ENCODE measurements at places on chromosomes 11 and 22.

DNA sequence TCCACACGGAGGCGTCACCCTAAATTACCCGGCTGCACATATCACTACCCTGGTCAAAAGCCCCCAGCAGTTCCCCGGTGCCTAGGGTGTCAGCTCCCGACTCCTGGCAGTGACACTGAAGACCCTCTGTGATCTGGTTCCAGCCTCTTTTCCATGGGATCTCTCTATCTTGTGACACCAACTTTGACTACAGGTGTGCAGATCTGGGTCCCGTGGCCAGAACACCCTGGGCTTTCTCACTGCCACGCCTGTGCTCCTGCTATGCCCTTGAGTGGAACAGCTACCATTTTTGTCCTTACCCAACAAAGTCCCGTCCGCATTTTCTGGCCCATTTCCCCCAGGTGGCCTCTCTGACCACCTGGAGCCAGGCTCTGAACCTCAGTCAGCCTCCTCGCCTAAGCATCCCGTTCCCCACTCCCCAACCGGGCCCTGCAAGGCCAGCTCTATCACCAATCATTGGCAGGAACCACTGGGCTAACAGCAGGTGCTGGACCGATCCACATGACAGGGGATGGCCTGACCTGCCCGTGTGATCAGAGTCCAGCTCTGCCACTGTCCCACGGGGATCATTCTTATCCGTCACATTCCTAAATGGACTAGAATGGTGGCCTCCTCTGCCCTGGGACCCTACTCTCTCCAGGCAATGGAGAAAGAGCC, 20.7 kb upstream of the CBX7 start:
- no peak for DNase-seq

- DNase-seq = no peak
Measured at GRCh38 chr11:3101921-3102640, 44.9 kb upstream of the CARS1 start.

DNA sequence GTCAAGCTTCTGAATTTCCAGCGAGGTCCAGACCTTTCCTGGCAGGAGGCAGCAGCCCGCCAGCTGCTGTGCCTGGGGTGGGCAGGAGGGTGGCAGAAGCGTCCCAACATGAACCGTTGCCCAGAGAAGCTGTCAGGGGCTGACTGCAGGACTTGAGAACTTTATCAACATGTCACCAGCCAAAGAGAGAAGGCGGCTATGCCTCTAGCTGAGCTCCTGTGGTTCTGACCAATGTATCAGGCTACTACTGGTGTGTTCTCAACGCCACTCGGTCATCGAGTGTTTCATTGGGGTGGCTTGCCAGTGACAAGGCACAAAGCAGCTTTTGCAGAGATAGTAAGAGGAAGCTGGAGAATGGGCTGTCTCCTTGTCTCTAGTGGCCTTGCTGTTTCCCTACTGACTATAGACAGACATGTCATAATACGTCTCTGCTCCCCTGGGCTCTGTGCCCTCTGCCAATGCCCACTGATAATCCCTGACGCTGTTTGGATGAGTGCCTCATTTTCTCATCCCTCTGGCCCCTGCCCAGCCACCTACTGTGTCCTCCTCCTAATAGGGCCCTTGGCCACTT, 17.6 kb upstream of the ASCC2 start:
- DNase-seq = no peak

GRCh38 chr11:29293825-29294224, 723.0 kb downstream of the KCNA4 start:
- no peak for DNase-seq

DNA sequence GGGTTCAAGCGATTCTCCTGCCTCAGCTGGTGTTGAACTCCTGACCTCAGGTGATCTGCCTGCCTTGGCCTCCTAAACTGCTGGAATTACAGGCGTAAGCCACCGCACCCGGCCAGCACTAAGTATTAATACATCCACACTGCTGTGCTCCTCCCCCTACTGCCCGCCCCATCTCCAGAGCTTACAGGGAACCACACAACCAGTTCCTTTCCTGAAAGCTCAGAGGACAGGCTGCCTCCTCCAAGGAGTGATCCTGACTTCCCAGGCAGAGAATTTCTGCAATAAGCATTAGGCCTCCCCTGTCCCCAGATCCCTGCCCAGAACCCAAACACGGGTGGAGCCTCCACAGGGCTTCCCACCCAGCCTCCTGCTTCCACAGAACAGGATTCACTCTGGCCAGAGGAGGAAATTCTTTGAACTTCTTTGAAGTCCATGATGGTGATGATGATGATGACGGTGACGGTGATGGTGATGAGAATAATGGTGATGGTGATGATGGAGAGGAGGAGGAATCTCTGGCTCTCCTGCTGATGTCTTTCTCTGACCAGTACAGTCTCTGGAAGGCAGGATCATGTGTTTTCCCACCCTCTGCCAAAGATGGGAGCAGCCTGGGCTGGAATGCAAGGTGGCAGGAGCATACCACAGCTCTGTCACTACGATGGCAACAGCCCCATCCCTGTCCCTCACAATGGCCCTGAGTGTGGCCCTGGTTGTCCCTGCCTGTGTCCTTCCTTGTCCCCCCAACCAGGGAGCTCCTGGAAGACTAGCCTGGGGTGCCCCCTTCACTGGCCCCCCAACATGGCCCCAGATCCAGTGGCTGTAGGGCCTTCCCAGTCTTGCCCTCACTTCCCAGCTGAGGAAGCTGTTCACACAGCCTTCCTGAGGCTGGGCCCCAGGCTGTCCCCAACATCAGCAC, 33.5 kb upstream of the CSNK1E start:
- no peak for DNase-seq

- no peak for DNase-seq
Measured at GRCh38 chr22:36828815-36829214, 12.0 kb upstream of the PVALB start.

GRCh38 chr11:22244986-22245592, 52.2 kb downstream of the ANO5 start:
- peak; percentile 52 for DNase-seq

DNA sequence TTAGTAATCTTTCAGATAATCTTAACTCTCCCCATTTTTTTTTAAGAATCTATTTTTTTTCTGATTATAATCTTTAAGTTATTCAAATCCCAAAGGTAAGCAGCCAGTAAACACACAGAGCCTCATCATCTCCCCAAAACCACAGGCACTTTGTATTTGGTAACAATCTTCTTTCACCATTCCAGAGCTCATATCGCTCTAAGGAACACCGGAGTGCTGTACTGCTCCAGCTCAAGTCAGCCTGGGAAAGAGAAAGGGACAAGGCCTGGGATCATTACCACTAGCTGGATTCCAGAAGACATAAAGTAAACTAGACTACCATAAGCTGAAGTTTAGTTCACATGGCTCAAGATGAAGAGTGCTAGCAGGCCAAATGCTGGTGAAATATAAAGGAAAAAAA, 73.0 kb upstream of the APOA1 start:
- no peak for DNase-seq

DNA sequence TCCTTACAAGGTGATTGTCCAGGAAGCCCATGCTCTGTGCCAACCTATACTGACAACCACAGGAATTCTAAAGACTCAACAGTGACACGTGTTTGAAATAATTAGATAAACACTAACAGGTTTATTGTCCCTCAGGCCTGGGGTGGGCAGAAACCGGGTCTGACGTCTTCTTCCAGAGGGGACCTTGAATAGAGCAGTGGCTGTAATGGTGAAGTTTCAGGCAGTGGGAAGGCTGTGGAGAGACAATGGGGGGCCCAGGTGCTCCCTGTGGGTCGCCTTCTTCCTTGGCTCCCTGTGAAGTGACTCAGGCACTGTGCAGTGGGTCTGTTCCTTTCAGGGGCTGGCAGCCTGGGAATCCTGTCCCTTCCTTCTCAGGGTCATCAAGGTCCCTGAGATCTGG, 54.6 kb downstream of the OTOG start:
- no peak for DNase-seq

- no peak for DNase-seq
Measured at GRCh38 chr22:34992672-34993071, 73.3 kb upstream of the ISX start.

GRCh38 chr22:42562279-42562678, 8.5 kb downstream of the SERHL2 start:
- DNase-seq = no peak

- no peak for DNase-seq
Measured at GRCh38 chr11:90766121-90766520, 543.3 kb upstream of the CHORDC1 start.

- DNase-seq = no peak
Measured at GRCh38 chr11:65486570-65487466, 12.0 kb upstream of the MALAT1 start.

DNA sequence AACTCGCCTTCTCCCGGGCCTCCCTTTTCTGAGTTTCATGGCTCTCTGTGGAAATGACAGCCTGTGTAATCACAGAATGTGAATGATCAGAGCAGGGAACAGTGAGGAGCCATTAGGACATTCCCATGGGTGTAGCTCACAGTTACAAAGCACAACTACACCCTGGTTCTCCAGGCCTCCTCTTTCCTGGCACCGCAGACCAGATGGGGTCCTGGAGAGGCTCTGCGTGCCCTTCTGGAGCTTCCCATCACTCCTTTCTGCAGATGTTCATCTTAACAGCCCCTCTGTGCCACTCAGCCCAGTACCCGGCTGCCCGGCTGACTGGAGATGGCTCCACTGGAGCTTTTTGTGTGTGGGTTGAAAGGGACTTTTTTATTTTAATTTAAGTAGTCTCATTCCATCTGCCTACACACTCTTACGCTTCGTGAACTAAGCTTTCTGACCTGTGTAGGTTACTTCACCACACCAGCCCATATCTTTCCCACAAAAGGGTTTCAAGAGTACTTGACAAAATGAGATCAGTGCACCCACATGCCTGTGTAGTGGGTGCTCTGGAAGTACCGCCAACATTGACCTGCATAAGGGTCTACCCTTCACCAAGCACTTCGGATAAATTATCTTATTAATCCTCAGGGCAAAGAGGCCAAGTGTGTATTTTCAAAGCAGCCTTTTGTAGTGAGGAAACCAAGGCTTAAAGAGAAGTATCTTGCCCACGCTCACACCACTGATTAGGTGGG, 29.8 kb downstream of the SREBF2 start:
- peak; percentile 52 for DNase-seq

- no peak for DNase-seq
Measured at GRCh38 chr11:8785998-8786397, 103.4 kb downstream of the RPL27A start.

DNA sequence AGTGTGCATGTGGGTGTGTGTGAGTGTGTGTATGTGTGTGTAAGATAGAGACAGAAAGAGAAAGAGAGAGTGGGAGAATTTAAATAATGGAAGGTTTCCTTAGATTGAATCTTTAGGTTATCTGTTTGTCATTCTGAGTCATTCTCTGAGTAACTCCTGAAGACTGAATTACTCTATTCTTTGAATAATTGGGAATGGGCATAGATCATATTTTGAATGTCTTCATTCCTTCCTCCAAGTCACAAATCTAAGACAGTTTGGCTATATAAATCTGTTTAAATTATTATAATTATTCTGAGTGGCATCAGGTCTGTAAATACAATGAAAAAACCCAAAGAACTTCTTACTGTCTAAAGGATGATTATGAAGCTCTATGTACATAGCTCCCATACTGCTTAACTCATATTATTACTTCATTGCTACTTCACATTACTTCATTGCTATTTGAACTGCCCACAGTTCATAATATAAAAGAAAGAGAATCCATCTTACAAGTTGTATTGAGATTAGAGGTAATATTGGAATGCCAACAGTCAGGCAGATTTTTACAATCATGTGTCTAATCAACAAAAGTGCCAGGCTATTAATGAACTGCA, 346.6 kb upstream of the CCDC179 start:
- DNase-seq = no peak

GRCh38 chr22:19672054-19672776, 42.1 kb upstream of the SEPTIN5 start:
- DNase-seq = no peak

GRCh38 chr11:69705351-69705811, 1.6 kb upstream of the FGF19 start:
- DNase-seq = no peak

DNA sequence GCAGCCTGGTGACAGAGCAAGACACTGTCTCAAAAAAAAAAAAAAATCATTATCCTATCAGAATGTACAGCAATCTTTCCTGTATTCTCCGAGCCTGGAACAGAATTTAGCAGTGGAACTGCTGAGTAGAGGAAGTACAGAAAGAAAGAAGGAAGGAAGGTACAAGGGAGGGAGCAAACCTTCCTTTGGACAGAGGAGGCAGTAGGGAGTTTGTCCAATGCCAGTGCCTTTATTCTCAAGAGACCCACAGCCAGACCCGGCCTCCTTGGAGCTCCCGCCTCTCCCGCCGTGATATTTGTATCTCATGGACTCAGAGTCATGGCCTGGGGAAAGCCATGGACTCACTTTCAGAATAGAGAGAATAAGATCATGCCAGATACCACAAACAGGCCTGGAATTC, 37.7 kb upstream of the LRRC55 start:
- no peak for DNase-seq

- no peak for DNase-seq
Measured at GRCh38 chr22:44660051-44660830, 41.8 kb upstream of the PRR5 start.

DNA sequence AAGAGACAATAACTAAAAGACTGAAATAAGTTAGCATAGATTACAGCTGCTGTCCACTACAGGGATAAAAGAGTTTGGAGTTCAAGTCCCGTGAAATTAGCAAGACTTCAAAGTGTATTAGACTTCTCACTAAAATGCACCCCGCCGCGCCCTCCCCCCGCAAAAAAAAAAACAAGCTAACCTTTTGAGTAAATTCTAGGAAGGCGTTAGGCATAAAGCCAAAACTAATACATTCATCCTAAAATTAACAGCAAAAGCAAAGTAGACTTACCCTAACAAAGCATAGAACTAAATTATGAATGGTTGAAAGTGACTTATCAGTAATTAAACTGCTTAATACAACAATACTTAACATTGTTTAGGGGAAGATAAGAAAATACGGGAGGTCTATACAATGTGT, 581.0 kb upstream of the CHORDC1 start:
- no peak for DNase-seq

- no peak for DNase-seq
Measured at GRCh38 chr11:72433455-72434036, 785 bp downstream of the CLPB start.

DNA sequence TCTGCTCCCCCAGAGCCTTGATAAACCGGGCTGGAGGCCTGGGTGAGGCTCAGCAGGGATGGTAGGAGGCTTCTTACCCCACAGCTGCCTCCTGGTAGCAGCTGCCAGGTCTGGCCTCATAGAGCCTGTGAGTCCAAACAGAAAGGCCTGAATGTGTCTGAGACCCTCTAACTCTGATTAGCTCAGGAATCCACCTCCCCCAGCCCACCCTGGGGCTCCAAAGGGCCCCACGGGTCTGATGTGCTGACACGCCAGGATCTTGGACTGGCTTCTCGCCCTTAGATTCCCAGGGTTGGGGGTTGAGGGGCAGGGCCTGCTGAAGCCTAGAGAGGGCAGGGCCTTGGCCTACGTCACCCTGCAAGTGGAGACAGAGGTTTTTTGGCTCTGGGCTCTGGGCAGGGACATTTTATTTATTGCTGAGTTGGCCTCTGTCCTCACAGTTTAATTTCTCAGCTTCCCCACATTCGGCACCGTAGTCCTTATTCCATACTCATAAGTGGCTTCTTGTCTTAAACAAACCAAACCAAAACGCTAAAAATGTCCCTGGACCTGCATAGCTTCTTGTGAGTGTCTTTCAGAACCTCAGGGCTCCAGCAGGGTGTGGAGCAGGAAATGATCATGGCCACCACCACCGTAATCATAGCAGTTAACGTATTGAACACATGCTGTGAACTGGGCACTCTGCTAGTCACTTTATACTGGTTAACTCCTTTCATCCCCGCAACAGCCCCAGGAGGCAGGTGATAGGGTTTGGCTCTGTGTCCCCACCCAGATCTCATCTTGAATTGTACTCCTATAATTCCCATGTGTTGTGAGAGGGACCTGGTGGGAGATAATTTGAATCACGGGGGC, 25.1 kb downstream of the KIAA1671 start:
- no peak for DNase-seq

GRCh38 chr11:92035488-92035887, 189.1 kb upstream of the FAT3 start:
- DNase-seq = no peak
